ENCODE measurements at places on chromosomes 3 and 15.

GRCh38 chr15:49309889-49310288 lies 113.2 kb upstream of the FGF7 start:
- no peak for DNase-seq

DNA sequence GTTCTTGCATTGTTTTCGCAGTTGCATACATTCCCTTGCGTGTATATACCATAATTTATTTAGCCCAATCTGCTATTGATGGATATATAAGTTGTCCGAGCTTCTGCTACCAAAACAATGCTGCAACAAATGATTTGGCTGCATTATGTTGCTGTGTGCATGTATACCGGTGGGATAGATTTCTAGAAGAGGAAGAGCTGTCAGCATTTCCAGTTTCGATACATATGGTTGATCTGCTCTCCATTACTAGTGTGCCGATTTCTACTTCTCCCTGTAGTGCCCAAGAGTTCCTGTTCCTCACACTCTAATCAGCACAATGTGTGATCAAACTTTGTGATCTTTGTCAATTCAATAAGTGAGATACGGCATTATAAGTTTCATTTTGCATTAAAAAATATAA lies 92.8 kb upstream of the NMNAT3 start:
- DNase-seq, result no peak

- DNase-seq, result no peak
Observed at GRCh38 chr15:59384507-59384906, 11.8 kb upstream of the MYO1E start.

GRCh38 chr3:43073116-43073835 lies 32.6 kb downstream of the POMGNT2 start:
- DNase-seq, result no peak

- DNase-seq, result no peak
Observed at GRCh38 chr3:40971191-40972168, 227.8 kb upstream of the CTNNB1 start.

GRCh38 chr3:40546816-40547215 lies 22.1 kb downstream of the ZNF621 start:
- DNase-seq, result no peak

- no peak for DNase-seq
Observed at GRCh38 chr3:174957551-174958001, 98.4 kb downstream of the NAALADL2 start.

DNA sequence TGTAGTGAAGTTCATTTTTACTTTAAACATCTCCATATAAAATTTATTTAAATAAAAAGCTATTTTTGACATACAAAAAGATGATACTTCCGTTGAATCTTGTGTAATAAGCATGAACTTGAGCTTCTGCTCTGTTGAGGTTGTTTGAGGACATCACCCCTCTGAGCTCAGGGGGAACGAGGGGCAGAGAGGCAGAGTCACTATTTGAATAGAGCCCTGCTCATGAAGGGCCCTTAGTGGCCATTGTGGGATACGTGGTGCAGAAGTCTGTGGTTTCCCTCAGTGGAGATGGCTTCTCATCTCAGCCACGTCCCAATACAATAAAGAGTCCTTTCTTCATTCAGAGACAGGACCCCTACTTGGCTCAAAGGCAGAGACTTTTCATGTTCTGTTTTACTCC lies 10.6 kb downstream of the CEMIP start:
- no peak for DNase-seq

- no peak for DNase-seq
Observed at GRCh38 chr3:117603097-117603496, 893.5 kb downstream of the TUSC7 start.

DNA sequence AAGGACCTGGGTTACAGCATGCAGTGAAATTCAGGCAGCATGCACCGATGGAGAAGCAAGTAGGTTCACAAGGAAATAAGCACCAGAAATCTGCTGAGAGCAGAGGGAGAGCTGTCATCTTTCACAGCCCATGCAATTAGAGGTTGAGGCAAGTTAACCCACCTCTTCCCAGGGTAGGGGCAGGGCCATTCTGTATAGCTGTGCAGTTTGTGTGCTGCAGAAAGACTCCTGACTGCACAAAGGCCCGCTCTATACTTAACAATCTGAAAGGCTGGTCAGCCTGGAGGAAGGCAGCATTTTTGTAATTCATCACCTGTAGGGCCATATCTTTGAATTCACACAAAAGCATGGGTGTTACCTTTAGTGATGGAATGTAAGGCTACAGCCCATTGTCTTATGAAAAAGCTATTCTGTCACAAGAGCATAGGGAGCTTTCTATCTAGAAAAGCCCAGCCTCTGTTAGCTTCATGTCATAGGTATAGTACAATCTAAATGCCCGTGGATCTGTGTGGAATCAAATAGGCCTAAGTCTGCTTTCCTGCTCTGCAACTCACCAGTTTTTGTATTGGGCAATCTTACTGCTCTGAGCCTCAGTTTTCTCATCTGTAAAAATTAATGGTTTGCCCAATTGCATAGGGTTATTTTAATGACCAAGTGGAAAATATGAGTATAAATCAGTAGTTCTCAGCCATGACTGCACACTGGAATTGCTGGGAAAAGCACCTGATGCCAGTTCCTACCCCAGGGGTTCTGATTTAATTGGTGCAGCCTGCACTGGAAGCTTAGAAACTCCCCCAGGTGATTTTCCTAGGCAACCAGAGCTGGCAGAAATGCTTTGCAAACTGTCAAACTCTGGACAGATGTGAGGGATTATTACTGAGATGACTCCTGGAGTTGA lies 65.2 kb downstream of the ATP13A5 start:
- DNase-seq, result no peak
